H1 (cell line): ENCODE measurements at places on chromosomes 3 and 15. TPM values are rescaled to one million over a fixed set of nuclear protein-coding genes. Genes with fewer than 3 reads are reported as not detected.

DNA sequence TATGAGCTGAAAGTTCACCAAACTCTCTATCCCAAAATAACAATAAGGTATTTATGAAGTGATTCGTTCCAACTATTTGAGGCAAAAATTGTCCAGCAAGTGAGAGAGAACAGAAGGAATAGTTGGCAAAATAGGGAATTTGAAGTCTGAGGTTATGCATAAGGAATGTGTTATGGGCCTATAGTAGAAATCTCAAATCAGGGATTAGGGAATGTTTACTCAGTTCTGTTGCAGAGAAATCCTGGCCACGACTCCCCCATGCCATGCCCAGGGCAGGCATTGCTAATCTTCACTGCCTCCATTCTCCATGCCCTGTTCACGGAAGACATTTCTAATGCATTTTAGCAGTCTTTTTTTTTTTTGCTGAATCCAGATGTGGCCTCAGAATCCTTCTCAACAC, 58.6 kb downstream of the FLNB start:
- DNase-seq = no peak

- no peak for DNase-seq
These were observed 19.3 kb downstream of the CCNB2 start for GRCh38 chr15:59124261-59124660.

GRCh38 chr3:68306571-68306970, 625.8 kb downstream of the TAFA4 start:
- no peak for DNase-seq

- DNase-seq = peak; percentile 13
These were observed 15.8 kb downstream of the SCG5 start for GRCh38 chr15:32657198-32657883.

GRCh38 chr3:72338082-72338941, 509.9 kb downstream of the SHQ1 start:
- no peak for DNase-seq

- DNase-seq = no peak
These were observed 50.4 kb upstream of the DCLK3 start for GRCh38 chr3:36814776-36815175.

DNA sequence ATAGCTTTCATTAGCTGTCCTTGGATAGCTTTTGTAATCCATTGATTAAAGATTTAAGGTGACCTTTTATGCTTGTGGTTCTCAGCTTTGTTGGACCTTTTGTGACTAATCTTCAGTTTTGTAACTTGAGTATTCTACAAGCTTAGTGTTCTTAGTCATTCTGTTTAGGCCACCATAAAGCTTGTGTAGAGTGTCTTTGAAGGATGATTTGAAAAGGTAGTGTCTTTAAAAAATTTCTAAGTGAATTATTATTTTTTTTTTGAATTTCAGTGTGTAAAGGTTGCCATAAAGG, 7.5 kb downstream of the MORF4L1 start:
- no peak for DNase-seq

DNA sequence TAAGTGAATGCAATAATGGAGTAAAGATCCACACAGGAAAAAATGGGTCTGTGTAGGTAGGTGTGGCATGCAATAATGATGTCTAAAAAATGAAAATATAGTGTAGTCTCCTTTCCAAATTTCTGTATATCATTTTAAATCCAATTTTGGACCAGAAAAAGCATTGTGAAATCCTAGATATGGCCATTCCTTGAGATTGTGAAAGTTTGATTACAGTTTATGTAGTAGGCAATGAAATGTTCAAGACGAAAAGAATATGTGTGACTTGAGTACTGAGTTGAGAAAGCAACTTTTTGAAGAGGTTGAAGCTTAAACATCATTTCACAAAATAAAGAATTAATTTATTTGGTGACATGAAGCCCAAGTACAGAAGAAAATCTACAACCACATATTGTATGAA, 698.7 kb downstream of the EPHA3 start:
- no peak for DNase-seq

- no peak for DNase-seq
These were observed 152.0 kb downstream of the VGLL3 start for GRCh38 chr3:86838927-86839326.

- no peak for DNase-seq
These were observed 922 bp upstream of the TAMM41 start for GRCh38 chr3:11847607-11848006.

DNA sequence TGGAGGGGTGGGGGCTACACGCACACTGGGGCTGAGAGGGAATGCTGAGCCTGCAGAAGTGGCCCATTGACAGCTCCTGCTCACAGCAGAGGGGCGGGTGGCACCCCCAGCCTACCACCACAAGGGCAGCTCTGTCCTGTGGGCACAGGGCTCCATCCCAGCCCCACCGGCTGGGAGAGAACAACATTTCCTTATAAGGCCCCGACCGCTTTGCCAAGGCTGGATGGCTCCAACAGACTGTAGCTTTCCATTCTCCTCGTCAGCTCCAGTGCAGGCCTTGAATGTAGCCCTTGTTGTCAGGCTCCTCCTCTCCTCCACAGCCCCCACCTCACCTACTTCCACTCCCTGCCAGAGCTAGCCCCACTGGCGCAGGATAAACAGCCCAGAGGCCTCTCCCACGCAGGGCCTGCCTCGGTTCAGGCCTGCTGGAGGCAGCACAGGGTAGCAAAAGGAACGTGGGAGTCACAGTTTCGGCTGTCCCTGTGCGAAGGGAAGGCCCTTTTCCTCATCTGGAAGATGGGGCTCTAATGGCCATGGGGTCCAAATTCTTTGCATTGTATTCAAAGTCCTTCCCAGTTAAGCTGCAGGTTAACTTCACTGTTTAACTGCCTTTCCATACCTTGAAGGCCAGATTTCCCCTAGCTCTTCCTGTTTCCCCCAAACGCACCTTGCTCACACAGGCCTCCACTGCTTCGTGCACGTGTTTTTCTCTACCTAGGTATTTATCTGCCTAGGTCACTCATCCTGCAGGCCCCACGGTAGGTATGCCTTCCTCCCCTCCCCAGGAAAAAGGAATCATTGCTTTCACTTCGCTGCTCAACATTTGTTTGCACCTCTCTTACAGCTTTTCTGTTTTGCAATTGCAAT, 101.6 kb upstream of the LPP start:
- peak; percentile 65 for DNase-seq

GRCh38 chr3:129470861-129471260, 30.8 kb downstream of the IFT122 start:
- no peak for DNase-seq

- no peak for DNase-seq
These were observed 180.9 kb upstream of the SOX14 start for GRCh38 chr3:137583256-137583655.

- DNase-seq = no peak
These were observed 191.2 kb downstream of the TLE3 start for GRCh38 chr15:69906256-69907185.

TRH gene
- polyA plus RNA-seq = 0.03 TPM in 1 of 2 replicates, not detected in the other

PATL2 gene
- 1.0 and 1.3 TPM in 2 replicates for polyA plus RNA-seq

TJP1 gene
- polyA plus RNA-seq = 32.2 and 46.3 TPM in 2 replicates
